ENCODE measurements at places on chromosomes 2 and 18.

GRCh38 chr2:33491441-33492084 is 15.1 kb downstream of the RASGRP3 start:
- no peak for DNase-seq

DNA sequence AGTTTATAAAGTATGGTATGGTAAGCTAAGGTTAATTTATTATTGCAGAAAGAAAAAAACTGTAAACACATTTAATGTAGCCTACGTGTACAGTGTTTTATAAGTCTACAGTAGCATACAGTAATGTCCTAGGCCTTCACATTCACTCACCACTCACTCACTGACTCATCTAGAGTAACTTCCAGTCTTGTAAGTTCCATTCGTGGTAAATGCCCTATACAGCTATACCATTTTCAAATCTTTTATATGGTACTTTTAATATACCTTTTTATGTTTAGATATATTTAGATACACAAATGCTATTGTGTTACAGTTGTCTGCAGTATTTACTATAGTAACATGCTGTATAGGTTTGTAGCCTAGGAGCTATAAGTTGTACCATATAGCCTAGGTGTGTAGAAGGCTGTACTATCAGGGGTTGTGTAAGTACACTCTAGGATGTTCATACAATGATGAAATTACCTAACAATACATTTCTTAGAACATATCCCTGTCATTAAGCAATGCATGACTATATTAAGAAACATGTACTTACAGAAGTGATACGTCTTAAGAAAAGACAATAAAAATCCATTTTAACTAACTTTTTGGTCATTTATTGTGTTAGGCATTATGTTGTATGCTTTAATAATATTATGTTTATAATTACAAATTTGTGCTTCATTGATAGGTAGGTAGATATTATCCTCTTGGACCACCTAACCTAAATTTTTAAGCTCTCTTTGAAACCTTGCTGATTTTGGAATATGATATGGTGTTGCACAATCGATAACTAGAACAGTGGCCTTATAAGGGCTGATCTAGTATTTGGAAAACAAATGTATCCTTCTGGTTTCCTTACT is 51.9 kb downstream of the VRK2 start:
- DNase-seq = no peak

DNA sequence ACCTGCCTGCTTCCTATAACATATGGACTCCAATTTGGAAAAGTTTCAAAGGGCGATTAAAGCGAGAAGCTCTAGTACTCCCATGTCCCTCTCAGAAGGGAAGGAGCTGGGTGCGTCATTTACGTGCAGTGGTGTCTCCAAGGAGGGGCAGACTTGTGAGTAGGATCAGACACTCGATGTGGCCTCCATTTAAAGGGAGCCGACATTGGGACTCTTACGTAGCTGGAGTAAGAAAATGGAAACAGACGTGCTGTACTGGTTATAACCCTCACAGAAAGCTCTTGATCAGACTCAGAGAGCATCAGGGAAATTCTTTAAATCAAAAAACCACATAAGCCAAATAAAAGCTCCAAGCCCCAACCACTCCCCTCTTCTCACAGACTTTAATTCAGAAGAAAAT is 198.5 kb downstream of the KLHL29 start:
- DNase-seq = no peak

DNA sequence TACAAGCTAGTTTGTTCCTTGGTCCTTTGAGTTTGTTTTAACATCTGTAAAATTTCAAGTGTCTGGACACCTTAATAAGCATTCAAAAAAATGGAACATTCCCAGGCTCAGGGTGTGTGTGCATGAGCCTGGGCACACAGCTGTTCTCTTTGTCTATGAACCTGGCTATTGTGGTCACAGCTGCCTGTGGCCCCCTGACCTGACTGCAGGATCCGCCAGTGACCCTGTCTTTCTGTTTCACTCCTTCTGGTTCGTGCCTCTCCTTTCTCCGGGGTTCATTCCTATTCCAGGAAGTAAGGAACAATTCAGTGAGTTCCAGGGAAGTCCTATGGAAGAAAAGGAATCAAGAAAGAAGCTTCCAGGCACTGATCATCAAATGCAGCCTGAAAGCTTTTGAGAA is 35.6 kb downstream of the VWA3B start:
- DNase-seq = no peak

- no peak for DNase-seq
Observed at GRCh38 chr2:20667531-20668401, 822 bp downstream of the GDF7 start.

DNA sequence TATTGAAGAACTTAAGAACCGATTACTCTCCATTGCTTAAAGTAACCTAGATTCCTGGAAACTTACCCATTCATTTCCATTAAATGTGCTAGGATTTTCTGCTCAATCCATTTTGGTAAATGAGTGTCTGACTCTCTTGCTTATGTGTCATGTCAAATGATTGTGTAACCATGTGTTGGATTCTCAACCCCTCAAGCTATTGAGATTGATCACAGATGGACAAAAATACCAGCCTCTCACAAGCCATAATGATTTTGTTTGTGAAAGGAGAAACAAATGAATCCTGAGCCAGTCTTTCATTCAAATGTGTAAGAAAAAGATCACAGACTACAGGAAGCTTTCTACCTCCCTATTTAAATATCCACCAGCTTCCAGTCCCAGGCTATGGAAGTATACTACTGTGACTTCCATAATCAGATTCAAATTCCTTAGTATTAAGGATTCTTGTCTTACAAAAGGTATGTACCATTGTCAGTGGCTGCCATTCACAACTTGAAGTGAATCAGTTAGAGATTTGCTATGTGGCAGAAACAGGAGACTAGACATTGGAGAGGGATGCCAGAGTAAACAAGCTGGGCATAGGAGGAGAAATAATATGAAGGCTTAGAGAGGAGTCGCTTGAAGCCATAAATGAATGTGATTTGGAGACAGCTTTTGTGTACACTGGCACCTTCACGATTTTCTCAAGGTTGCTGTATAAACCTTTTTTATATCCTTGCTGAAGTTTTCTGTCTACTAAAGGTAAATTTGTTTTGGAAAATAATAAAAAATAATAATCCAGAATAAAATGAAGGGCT is 498.5 kb upstream of the SETBP1 start:
- no peak for DNase-seq

DNA sequence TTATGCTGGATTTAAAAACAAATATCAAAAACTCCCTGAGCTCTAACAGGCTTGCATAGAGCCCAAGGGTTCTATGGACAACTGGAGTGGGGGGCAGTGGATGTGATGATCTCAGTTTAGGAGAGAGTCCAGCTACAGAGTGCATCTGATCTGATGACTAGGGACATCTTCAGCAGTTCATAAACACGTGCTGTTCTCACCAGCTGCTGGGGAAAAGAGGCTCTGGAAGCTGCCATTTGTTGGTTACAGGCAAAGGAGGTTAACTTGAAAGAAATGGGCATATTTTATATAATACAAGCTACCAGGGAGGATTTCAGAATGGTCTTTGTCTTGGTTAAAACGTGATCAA is 36.0 kb upstream of the ZNF396 start:
- no peak for DNase-seq

- DNase-seq = no peak
Observed at GRCh38 chr2:132790207-132790785, 120.3 kb upstream of the LYPD1 start.

DNA sequence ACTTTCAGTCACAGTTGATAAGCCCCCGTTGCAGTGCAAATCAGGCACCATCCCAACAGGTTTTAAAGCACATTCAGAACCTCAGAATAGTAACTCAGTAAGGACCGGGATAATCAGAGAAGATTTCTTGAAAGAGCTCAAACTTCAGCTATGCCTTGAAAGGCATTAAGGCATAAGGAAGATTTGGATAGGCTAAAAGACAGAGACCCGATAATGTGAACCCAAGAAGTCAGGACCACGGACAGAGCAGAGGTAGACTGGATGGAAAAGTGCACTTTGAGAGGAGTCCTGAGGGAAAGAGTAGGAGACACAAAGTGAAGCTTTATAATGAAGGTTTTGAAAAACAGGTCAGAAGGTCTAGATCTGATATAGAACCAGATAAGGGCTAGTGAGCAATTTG is 36.9 kb upstream of the KLF7 start:
- no peak for DNase-seq

- no peak for DNase-seq
Observed at GRCh38 chr18:27996801-27997272, 180.1 kb downstream of the CDH2 start.

DNA sequence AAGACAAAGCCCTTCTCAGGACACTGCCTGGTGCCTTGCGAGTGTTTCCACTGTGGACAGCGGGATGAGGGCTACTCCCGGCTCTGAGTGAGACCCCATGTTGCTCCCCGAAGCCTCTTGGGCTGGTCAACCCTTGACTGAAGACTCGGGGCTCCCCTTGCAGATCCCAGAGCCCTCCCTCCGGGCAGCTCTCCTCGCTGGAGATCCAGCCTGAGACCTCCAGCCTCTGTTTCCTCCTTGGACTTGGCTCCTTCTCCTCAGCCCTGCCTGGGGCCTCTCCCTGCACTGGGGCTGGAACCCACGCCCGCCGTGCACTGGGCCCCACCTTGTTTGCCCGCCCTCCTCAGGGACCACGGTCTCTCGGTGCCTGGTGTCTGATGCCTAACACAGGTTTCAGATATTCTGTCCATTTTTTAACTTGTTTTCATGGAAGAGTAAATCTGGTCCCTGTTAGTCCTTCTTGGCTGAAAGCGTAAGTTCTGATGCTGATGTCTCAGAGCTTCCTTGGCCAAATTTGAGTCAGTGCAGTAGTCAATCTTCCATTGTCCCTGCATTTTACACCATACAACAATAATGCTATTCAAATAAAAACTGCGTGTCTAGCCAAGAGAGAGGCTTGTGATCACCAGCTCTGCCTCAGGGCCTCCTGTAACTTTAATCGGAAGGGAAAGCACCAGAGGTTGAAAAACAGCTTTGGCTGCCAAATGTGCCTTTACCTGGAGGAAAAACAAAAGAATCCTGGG is 139.3 kb upstream of the CTDP1 start:
- DNase-seq = no peak

DNA sequence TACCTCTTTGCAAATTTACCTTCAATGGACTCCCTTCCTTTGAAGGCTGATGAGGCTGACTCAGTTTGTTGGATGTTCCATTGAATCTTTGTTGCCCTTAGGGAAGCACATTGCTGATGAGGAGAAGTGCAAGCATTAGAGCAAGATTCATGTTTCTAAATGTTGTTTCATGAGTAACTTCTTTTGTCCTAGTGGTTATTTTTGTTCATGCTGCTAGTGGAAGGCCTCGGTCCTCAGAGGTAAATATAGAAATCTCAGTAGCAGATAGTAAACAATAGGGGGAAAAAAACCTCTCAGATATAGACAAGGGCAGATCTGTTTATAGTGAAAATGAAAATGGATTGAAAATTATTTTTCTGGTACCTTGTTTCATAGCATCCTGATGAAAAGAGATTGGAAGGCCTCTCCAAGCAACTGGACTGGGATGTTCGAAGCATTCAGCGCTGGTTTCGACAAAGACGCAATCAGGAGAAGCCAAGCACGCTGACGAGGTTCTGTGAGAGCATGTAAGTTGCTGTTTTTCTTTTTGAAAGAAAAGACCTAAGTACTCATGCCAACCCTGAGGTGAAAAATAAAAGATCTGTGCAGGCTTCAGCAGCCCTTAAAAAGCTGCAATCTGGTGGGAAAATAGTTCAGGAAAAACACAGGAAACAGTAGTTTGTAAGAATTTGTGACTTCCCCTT is 104.9 kb downstream of the CERS6 start:
- DNase-seq = no peak

DNA sequence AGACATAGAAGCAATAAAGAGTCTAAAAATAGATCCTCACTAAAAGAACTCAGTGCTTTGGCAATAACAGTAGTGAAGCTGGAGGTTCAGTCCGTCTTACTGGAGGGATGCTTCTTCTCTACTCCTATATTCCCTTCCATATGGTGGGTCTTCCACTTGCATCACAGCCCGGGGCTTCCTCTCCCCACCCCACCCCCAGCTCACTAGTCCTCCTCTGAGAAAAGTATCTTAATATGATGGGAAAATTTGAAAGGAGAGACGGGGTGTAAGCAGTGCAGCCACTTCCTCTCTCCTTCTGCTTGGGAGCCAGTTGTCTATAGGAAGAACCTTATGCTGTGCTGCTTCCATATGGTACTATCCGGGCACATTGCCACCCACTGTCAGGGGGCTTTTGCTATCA is 57.2 kb upstream of the SPOPL start:
- no peak for DNase-seq

GRCh38 chr2:213279116-213279620 is 5.1 kb upstream of the SPAG16 start:
- DNase-seq = no peak

- no peak for DNase-seq
Observed at GRCh38 chr18:36337679-36338402, 40.3 kb downstream of the FHOD3 start.

DNA sequence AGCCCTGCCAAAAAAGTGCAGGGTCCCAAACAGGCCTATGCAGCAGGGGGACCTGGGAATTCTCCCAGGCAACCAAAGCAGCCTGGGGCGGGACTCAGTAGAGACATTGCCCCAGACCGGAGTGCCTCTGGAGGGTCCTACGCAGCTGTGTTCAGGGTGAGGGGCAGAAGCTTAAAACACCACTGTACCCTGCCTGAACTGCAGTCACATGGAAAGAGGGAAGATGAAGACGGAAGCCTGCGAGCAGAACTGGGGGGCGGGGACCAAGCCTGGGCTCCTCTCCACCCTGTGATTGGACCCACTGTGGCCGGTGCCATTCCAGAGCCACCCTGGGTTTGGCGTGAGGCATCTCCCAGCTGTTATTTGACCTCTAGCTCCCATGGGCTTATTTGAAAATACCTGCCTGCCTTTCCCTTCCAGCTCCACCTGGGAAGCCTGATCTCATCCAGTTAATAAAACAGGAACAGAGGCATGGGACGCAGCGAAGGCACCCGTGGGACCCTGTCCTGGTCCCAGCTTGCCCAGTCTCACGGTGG is 183.1 kb downstream of the SMAD2 start:
- DNase-seq = no peak

GRCh38 chr2:199329466-199329865 is 128.3 kb downstream of the SATB2 start:
- DNase-seq = no peak

DNA sequence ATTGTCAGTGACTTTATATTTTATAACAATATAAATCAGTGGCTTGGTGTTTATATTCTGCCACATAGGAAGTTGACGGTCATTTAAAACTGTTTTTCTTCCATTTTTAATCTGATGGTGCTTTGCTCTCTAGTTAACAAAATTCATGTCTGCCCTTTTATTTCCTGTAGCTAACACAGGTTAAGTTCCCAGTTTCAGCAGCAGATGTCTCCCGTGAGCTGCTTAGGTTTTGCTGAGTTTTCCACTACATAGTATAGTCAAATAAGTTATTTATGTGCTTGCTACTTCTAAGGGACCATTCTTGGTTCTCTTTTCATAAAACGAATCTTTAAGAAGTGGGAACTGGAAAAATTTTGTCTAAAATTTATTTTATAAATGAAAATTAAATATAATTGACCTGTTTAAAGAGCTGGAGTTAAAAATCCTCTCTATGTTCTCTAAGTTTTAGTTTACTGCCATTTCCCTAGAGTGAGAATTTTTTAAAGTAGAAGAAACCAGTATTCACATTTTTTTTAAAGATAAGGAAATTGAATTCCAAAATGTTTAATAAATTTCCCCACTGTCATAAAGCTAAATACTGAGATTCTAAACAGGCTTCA is 20.6 kb downstream of the HTR2B start:
- DNase-seq = peak; percentile 54
